Thymus (tissue), 14 donors: ENCODE measurements at places on chromosomes 13 and 19. TPM values are rescaled to one million over a fixed set of nuclear protein-coding genes. Genes with fewer than 3 reads are reported as not detected.

DNA sequence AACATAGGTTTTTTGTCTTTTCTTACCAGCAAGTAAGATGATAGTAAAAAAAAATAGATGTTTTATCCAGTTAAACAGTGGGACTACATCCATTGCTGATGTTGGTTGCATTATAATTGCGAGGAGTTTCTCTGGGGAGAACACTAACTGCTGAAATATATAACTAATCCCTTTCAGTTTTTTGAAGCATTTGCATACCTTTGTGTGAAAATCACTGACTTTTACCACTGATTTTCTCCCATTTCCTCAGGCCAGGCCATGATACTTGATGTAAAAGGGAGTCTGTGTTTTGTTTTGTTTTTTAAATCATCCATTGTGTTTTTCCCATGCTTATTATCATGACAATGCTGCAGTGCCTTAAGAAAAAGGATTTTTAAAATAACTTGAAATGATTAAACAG lies 699.5 kb downstream of the PCDH9 start:
- no peak for DNase-seq

- no peak for DNase-seq
Measured at GRCh38 chr13:110220471-110220870, 86.5 kb downstream of the COL4A1 start.

- DNase-seq, result no peak
Measured at GRCh38 chr19:16377521-16377920, 52.9 kb downstream of the KLF2 start.

GRCh38 chr13:66362485-66362884 lies 867.7 kb downstream of the PCDH9 start:
- DNase-seq, result no peak

GRCh38 chr13:111474136-111475002 lies 153.9 kb downstream of the TEX29 start:
- DNase-seq, result no peak

DNA sequence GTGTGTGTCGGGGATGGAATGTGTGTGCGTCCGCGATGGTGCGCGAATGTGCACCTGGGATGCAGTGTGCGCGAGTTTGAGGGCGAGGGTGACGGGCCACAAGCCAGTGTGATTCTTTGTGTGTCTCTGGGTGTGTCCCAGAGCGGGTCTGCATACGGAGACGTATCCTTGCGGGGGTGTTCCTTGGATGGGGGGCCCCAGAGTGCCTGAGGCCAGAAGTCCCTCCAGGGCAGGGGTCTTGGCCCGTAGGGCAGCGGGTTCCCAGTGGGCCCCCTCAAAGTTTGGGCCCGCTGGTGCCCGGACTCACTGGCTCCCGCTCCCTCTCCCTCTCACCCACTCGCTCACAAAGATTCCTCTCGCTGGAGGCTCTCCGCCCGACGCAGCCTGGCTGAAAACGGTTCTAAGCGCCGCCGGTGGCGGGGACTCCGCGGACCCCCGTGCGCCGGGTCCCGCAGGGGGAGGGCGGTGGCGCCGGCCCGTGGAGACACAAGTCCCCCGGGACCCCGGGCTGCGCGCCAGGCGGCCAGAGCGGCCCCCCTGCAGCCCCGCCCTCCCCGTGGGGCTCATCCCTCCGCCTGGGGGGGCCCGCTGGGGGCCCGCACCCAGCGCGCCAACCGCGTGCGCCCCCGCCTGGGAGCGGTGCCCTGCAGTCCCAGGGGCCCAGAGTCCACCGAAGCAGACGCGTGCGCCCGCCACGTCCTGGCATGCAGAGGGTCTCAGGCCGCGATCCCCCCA lies 886 bp downstream of the CRLF1 start:
- DNase-seq, result no peak

- DNase-seq, result peak; percentile 5
Measured at GRCh38 chr19:13557756-13558398, 51.6 kb upstream of the CACNA1A start.

- DNase-seq, result no peak
Measured at GRCh38 chr19:1067341-1067957, 482 bp downstream of the ARHGAP45 start.

The ACP5 gene
- polyA plus RNA-seq, result 48.2 TPM

The ZNF529 gene
- 18.6 TPM for polyA plus RNA-seq
